Stimulated activated naive CD4-positive, alpha-beta T cell treated with Interleukin-2 at 50 U/mL for 16 hours (primary cell): ENCODE measurements at places on chromosomes 12 and 14.
A peak's percentile ranks its signal among the peaks of the same experiment; 100 is the strongest.

GRCh38 chr12:87847147-87847546, 182.1 kb downstream of the C12orf50 start:
- no peak for DNase-seq

DNA sequence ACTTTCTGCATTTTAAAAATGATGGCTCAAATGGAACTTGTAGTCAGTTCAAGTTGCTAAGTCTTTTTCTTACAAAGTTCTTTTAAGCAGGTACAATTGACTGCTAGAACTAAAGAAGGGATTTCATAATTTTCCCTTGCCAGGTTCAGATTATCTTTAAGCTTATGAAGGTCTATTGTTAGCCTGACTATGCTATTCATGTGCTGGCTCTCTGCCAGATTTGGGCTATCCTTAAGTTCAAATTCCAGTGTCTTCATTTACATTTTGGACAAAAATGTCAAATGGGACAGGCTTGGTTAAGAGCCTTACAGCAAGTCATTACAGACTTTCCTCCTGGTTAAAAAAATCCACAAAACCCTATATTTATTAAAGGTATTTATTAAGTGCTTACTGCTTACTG, 42.3 kb downstream of the INSM2 start:
- no peak for DNase-seq

DNA sequence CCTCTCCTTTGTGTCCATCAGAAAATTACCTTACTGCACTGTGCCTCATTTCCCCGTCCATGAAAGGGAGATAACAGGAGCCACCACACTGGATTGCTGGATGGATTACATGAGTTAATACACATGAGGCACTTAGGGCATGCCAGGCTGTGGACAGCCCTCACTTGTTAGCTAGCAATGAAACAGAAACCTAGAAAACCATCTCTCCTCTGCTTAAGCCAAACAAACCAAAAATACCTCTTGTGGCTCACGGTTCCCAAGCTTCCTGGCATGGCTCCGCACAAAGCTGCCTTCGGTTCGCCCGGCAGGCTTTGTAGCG, 660 bp upstream of the HCFC2 start:
- no peak for DNase-seq

GRCh38 chr14:102857444-102857843, 65.0 kb upstream of the AMN start:
- no peak for DNase-seq

DNA sequence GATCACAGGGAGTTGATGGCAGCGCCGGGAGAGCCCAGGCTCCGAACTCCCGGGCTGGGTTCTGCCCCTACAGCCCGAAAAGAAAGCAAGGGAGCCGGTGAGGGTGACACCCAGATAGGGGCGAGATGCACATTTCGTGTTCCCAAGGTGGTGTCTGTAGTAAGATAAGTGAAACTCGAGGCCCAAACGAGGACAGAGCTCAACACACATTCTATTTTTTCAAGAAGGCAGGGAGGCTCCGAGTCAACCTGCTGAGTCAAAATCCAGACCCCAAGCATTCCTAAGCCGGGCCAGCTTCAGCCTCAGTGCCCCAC, 24.2 kb upstream of the YY1 start:
- no peak for DNase-seq

GRCh38 chr14:82667501-82667900, 1133.8 kb upstream of the SEL1L start:
- DNase-seq: no peak

DNA sequence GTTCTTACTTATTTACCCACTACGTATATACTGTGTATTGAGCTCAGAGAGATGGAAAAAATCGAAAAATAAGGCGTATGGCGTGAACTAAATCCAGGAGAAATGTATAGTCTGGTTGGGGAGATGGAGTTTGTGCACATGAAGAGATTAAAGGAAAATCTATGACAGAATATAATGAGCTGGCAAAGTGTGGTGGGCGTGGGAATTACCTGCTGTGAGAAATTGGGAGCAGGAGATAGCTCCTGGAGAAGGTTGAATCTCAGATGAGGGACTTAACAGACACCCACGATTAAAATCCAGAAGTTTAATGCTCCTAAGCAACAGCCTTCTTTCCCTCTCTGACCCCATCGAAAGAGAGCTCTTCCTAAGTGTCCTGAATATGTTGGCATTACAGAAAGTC, 224.2 kb upstream of the FKBP4 start:
- no peak for DNase-seq

DNA sequence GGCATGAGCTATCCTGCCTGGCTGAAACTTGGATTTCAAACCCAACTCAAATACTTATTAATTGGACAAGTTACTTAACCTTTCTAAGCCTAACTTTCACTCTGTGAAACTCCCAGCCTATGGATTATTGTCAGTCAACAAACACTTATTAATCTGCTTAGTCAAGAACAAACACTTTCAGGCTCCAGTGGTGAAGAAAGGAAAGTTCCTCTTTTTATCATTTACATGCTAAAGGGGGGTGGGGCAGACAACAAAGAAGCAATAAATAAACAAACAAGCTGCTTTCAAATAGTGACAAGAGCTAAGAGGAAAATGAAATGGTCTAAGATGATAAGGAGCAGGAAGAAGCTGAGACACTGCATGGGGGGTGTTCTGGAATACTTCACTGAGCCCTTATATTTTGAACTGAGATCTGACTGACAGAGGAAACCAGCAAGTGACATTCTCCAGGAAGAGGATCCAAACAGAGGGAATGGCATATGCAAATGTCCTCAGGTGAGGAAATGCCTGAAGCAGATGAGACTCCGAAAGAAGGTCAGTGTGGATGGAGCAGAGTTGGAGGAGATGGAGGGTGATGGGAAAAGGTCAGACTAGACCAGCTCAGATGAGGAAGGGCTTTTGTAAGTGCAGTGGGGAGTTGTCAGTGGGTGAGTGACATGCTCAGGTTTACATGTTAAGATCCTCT, 259.6 kb downstream of the ITPR2 start:
- no peak for DNase-seq

DNA sequence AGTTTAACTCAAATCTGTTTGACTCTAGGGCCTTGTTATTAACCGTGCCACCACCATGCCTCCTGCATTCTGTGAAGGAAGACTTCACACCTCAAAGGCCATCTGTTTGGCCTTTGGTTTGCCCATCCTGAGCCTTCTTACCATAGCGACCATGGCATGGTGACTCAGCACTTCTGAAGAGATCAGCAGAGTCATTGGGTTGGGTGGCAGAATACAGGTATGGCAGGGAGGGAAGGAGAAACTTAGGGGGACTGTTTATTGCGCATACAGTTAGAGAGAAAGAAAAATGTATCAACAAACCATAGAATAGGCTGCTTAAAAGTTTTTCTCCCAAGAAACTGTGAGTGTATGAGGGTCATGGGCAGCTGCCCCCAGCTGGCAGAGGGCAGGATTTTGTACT, 49.2 kb downstream of the DAD1 start:
- DNase-seq: no peak

- no peak for DNase-seq
These were observed 357.2 kb upstream of the RPL10L start for GRCh38 chr14:47008732-47009131.

- DNase-seq: no peak
These were observed 97.8 kb downstream of the PRKCH start for GRCh38 chr14:61419201-61419600.

DNA sequence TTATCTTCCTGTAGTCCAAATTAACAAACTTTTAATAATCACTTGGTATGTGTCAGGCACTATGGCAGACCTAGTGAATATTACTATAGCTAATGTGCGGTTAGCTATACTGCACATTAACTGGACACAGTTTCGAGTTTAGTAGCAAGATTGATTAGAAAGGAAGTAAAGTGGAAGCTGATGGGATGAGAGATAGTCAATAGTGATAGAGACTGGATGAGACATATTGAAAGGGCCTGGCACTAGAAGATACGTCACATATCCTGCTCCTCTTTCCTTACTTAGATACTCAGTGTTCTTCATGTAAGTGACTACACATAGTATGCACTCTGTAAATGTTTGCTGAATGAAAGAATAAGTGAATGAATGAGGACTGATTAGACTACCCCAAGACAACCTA, 5.5 kb downstream of the TBK1 start:
- DNase-seq: no peak

DNA sequence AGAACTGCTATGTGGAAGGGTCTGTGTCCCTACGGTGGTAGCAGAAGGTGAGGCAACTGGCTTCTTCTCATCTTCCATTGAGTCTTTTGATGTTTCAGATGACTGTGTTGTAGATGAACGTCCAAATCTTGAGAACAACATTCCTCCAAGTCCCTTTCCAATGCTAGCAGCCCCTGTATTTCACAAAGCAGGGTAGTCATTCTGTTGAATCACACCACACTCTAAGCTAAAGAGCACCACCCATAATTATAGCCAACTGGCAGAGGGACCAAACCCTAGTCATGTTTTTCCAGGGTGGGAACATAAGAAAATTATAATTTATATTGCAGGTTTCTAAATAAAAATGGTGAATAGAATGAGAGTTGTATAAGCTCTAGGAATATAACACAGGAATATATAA, 98.7 kb downstream of the DDHD1 start:
- no peak for DNase-seq

DNA sequence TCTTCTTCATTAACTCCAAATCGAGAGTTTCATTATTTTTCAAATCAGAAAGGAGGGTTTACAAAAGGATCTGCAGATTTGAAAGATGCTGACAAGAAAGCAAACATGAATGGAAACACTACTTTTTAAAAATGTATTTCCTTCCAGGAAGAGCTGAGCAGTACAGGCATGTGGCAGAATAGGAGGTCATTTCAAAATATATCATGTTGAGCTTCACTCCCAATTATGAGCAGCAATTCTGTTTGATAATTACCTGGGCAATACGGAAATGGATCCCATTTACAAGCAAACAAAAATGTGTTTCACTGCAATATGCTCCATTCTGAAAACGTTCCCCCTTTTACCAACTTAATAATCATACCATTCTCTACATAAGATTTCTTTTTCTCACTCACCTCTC, 147.7 kb upstream of the BCL2L14 start:
- no peak for DNase-seq

GRCh38 chr12:26297396-26298070, 102.2 kb downstream of the SSPN start:
- DNase-seq: no peak

DNA sequence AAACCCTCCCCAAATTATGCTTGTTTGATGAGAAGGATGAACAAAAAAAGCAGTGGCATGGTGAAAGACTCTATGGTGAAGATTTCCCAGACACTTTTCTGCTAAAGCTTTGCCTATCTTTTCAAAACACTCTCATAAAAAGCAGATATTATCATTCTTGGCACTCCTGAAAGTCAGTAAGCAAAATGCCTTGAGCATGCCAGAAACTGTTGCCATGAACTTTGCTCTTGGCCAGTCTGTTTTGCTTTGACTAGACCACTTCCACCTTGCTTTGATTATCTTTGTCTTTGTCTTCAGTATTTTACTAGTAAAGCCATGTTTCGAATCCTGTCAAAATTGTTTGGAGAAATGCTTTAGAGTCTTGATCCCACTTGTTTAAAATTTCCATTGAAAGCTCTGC, 110.4 kb downstream of the CNTN1 start:
- no peak for DNase-seq

GRCh38 chr12:49979791-49980190, 7.0 kb downstream of the AQP6 start:
- no peak for DNase-seq

- no peak for DNase-seq
These were observed 527.3 kb upstream of the CCDC196 start for GRCh38 chr14:65958664-65959562.

GRCh38 chr14:63650256-63650952, 8.7 kb upstream of the WDR89 start:
- DNase-seq: peak; percentile 15
